ENCODE measurements at places on chromosomes 12 and 14.

DNA sequence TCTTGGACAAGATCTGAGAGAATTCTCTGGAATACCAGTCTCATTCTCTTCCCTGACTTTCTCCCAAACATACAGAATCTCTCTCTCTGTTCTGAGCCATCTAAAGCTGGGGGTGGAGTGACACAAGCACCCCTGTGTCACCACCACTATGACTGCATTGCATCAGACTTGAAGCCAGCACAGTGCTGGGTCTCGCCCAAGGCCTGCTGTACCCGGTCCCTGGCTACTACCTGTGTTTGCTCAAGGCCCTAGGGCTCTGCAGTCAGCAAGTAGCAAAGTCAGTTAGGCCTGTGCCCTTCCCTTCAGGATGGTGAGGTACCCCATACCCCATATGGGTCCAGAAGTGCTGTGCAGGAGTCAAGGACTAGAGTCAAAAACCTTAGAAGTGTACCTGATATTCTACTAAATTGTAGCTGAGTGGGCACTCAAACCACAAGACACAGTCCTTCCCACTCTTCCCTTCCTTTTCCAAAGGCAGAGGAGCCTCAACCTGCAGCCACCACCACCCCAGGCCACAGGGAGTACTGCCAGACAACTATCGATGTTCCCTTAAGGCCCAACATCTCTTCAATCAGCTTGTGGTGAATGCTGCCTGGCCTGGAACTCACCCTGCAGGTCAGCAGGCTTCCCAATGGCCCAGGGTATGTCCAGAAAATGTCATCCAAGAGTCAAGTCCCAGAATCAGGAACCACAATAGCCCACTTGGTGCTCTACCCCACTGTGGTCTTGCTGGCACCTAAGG lies 21.2 kb upstream of the RDH16 start:
- DNase-seq = no peak

DNA sequence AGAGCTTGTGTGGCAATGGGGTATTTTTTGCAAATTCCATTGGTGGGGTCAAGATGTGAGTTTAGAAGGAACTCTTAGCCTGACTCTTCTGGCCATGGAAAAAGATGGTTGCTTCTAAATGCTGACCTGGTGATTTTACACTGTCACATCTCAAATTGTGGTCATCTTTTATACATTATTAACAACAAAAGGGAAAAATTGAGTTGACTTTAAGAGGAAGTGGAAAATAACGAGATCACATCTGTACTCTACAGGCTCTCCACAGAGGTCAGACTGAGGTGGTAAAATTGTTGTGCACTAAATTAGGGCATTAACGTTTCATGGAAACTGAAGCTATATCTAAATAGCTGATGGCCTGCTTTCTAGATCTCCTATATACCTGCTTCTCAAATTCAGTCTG lies 44.7 kb downstream of the PTPN11 start:
- DNase-seq = no peak

DNA sequence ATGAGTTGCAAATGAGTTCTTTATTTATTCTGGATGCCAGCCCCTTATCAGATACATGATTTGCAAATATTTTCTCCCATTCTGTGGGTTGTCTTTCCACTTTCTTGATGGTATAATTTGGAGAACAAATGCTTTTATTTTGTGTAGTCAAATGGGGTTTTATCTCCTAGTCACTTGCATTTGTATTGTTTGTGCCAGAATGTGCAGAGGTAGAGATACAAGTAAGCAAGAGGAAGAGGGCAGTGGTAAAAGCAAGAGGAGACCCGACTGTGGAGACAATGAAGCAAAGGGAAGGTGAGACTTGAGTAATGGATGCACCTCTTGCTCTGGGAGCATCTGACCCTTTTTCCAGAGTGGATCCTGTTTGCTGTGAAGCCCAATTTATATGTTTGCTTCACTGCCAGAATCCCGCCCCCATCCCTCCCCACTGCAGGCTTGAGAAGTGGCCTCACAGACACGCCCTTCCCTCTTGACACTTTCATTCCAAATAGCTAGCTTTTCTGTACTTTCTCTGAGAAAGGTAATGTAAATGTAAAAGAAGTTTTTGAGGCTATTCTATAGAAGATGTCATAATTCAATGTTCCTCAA lies 786 bp upstream of the PFKM start:
- no peak for DNase-seq

DNA sequence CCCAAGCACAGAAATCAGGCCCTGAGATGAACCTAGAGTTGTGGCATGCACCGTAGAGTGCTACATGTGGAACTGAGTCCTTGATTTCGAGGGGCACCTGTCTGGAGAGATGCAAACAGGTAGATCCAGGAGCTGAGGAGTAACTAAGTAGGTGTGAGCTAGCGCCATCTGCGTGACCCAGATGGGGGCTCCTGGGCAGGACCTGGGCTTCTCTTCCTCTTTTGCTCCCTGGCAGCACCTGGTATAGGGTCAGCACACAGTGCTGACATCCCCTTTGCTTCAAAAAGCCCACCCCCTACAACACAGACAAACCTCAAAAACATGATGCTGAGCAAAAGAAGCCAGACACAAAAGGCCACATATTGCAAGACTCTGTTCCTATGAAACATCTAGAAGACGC lies 65.8 kb downstream of the PITPNM2 start:
- DNase-seq = no peak

GRCh38 chr12:56128670-56129205 lies 671 bp downstream of the ESYT1 start:
- no peak for DNase-seq

DNA sequence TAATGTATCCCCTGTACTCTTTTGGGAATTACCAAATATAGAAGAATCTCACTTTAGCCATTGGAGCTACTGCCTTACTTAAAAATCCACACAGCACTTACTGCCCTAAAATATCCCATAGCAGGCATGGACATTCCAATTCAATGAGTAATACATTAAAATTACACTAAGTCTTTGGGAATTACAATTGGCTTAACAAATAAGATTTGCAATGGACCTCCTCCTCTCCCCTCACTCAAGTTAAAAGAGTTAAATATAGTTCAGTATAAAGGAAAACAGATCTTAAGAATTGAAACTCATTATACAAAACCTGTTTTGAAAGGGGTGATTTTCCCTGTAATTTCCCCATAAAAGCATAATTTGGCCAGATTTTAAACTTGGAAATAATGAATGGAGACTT lies 477.1 kb downstream of the SLC16A7 start:
- no peak for DNase-seq

GRCh38 chr12:108542320-108542719 lies 18.7 kb downstream of the SART3 start:
- DNase-seq = no peak

DNA sequence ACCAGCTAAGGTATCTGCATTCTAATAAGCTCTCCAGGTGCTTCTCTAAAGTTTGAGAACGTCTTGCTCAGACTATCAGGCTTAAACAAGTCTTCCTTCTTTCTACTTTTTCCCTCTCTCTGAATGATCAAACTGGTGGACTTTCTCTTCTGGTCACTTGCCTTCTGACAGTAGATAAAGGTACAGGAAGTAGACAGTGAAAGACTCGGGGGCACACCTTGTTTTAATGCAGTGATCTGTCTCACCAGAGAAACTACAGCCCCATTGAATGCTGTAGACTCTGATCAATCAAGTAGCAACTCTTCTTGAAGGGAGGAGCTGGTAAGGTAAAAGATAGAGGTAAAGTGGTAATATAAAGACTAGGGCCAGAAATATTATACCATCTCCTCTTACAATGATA lies 48.1 kb upstream of the ATXN7L3B start:
- no peak for DNase-seq

DNA sequence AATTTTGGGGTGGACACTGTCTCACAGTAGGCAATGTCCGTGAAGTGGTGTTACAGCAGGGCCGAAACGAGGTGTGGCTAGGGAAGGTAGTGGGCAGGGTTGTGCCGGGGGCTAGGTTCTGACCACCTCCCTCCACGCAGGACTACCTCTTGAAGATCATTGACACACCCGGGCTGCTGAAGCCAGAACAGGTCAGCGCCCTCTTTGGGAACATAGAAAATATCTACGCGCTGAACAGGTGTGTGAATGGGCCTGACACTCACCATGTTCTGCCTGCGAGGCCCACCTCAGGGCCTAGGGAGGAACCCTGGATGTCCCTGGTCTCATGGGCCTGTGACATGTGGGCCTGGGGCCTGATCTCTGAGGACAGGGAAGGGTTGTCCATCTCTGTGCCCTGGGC lies 24.6 kb downstream of the PLEKHG3 start:
- no peak for DNase-seq

GRCh38 chr12:105384916-105385535 lies 54.5 kb downstream of the C12orf75 start:
- no peak for DNase-seq

- no peak for DNase-seq
These were observed 501.2 kb downstream of the GALC start for GRCh38 chr14:87491816-87492215.

GRCh38 chr12:92929983-92930382 lies 888 bp upstream of the EEA1 start:
- no peak for DNase-seq

GRCh38 chr14:99615497-99616157 lies 11.6 kb upstream of the CCDC85C start:
- no peak for DNase-seq

DNA sequence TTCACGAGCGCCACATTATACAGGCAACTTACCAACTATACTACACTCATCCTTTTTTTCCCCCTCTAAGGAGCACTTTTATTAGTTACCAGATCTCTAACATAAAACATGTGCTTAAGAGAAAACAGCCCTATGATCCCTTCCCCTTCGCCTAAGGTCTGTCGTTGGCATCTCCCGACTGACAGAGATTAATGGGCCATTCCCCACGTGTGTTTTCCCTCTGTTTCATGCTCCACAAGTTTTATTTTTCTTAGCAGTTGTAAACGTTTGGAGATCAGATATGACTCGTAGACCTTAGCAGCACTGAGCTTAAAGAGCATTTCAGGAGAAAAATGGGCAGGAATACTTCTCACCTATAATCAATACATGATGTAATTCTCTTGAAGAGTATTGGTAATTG lies 51.4 kb upstream of the FZD10 start:
- no peak for DNase-seq

DNA sequence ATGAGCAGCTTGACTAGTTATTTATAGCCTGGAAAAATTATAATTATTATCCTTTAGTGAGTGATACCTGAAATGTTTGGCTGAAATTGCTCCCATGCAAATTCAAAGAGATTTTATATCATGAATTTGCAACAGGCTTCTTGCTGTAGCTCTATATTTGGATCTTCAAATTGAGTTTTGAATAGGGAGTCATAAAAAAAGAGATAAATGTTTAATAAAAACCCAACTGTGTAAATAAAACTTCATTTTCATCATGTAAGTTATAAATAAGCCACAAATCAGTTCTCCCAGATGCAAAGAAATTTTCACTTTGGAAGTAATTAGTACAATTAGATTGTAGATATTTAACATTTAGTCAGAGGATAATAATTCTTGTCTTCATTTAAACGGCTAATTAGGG lies at the start of gene TAS2R8:
Gene TAS2R8, minus strand, starts transcription at position 101 of the 400 bp plus-strand sequence. CDS start 306 bp downstream, outside the sequence.
- no peak for DNase-seq

DNA sequence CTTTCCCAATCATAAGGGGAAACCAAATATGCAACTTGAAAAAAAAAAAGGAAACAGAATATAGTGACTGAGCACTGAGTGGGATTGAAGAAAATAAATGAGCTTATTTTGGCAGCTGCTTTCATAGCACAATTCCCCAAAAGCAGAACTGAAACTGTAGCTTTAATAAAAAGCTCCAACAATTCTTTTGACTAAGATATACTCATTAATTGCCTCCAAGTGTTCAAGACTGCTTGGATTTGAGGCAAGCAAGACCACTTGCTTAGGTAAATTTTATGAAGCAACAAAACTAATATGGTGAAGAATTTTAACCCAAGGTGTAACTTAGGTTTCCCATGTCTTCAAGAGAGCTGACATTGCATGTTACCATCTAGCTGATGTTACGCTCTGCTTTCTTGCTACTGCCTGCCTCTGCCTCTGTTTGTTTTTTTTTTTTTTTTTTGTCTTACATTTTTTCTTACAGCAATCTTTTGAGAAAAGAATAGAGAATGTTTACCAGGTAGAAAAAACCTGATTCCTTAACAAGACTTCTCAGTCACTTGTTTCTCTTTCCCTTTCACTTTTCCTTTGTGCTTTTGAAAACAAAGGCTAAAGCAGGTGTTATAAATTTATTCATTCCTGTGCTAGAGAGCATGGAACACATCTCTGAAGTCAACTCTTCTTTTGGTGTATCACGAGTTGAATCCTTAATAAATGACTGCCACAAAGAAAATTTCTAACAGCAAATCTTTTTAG lies 134.4 kb downstream of the BCAT1 start:
- DNase-seq = no peak

DNA sequence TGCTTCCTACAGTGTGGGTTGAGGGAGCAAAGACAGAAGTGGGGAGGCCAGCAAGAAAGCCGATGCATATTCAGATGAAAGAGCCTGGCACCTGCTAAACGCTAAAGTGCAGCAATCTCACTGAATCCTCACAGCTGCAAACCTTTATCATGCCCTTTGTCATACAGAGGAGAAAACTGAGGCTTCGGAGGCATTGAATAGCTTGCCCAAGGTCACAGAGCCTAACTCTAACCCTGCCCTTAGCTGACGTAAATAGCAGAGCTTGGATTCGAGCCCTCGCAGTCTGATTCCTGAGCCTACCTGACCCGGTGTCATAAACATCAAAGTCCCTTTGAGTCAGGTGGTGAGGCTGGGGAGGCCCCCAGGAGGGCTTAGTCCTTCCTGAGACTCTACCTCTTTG lies 54.9 kb downstream of the CMKLR1 start:
- DNase-seq = no peak

DNA sequence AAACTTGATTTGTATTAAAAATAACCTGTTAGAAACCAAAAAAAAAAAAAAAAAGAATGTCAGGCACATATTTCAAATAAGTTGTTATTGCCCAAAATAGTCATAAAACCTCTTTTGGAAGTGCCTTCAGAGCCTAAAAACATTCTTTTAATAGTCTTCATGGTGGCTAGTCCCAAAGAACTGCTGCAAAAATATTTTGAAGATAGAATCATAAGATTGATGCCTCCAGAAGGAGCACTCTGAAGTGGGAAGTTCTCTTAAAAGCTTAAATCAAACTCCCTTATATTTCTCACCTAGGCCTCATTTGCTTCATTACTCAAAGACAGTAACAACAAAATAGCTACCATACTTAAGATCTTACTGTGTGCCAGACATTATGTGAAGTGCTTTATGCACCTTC lies 27.2 kb upstream of the NT5DC3 start:
- no peak for DNase-seq

DNA sequence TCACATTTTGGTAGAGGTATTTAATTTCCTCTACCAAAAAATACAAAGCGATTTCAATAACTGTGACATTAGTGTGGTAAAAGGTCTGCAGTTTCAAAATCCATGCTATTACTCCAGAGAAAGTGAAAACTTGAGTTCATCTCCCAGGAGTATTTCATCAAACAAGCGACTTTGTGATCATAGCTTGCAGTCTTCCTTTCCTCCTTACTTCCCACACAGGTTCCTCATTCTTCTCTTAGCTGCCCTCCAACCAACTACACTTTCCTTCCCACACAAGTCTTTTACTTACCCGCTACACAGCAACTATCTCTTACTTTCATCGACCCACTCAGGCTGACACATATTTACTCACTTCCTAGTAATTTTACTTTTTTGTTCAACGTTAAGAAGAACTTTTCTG lies 413.4 kb upstream of the USP15 start:
- no peak for DNase-seq
